Nucleus accumbens (tissue), 56 donors: ENCODE measurements at places on chromosomes 3 and 15.

DNA sequence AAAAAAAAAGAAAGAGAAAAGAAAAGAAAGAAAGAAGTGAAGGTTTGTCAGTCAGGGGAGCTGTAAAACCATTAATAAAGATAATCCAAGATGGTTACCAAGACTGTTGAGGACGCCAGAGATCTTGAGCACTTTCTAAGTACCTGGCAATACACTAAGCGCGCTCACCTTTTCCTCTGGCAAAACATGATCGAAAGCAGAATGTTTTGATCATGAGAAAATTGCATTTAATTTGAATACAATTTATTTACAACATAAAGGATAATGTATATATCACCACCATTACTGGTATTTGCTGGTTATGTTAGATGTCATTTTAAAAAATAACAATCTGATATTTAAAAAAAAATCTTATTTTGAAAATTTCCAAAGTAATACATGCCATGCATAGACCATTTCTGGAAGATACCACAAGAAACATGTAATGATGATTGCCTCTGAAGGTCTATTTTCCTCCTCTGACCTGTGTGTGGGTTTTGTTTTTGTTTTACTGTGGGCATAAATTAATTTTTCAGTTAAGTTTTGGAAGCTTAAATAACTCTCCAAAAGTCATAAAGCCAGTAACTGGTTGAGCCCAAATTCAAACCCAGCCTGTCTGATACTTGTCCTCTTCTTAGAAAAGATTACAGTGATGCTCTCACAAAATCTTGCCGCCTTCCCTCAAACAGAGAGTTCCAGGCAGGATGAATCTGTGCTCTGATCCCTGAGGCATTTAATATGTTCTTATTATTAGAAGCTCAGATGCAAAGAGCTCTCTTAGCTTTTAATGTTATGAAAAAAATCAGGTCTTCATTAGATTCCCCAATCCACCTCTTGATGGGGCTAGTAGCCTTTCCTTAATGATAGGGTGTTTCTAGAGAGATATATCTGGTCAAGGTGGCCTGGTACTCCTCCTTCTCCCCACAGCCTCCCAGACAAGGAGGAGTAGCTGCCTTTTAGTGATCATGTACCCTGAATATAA lies 2.0 kb downstream of the B2M start:
- DNase-seq: no peak

DNA sequence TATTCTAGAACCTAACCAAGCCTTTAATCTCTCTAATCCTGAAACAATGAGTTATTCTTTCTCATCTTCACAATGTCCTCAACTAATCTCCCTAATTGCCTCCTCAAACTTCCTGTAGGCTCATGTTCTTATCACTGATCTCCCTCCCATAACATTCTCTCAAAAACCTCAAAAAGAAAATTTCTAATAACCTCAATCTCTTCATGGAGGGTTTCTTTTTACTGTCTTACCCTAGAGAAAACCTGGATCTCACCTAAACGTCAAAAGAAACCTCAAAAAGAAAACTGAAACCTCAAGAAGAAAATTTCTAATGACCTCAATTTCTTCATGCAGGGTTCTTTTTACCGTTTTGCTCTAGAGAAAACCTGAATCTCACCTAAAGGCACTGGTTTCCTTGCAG lies 150.2 kb downstream of the GSK3B start:
- no peak for DNase-seq

- DNase-seq: no peak
These were observed 3.8 kb downstream of the SHOX2 start for GRCh38 chr3:158102242-158103080.

- DNase-seq: no peak
These were observed 1.1 kb upstream of the RNU6-1 start for GRCh38 chr15:67840749-67841512.

DNA sequence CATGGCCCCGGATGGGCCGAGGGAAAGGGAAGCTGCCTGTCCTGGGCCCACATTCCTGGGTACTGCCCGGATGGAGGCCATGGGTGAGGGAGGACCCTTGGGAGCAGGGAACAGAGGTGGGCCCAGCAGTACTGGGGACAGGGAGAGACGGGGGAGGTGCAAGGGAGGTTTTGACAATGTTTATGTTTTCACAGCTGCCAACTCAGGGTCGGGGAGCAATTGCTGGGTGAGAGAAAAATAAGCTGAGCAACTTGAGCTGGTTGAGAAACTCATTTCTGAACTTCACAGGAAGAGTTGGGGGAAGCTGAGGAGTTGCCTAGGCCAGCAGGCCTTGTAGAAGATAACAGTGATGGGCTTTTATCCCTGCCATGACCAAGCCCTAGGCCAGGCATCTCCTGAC lies 11.1 kb upstream of the TSPAN3 start:
- DNase-seq: no peak

- no peak for DNase-seq
These were observed 5.9 kb upstream of the EDEM1 start for GRCh38 chr3:5181469-5182141.

- DNase-seq: no peak
These were observed 2.2 kb upstream of the MEIS2 start for GRCh38 chr15:37102305-37103162.

DNA sequence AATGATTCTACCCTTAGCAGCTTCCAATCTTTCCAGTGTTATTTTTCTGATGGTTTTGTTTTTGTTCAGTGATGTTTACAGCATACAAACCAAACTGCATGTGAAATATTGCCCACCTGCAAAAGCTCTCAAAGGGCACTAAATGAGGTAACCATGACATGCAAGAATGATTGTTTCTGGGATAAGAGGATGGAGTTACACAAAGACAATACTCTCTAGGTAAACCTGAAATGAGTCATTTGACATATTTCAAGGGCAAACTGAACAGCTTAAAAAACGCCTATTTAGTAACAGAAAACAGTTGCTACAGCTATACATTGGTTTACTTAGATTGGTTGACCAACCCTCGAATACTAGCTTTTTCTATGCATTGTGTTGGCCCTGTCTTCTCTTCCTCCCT lies 481.7 kb downstream of the ZPLD1 start:
- DNase-seq: no peak
